Forelimb muscle (tissue), 1 donor: ENCODE measurements at places on chromosomes 2 and 18.

DNA sequence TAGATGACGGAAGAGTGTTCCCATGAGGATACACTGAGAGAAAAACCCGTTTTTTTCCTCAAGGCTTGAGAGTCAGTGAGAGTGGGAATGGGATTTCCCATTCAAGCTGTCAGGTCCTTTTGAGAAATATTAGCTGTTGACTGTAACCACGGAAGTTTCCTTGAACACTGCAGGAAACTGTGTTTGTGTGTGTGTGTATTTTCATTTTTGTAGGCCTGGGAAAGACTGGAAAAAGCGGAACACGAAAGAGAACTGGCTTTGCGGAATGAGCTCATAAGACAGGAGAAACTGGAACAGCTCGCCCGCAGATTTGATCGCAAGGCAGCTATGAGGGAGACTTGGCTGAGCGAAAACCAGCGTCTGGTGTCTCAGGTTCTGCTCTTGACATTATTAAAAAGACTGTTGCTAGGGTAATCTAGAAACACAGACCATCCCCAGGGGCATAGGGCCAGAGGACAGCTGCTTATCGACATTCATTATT lies 98.8 kb upstream of the EML6 start:
- DNase-seq, result peak; percentile 67

DNA sequence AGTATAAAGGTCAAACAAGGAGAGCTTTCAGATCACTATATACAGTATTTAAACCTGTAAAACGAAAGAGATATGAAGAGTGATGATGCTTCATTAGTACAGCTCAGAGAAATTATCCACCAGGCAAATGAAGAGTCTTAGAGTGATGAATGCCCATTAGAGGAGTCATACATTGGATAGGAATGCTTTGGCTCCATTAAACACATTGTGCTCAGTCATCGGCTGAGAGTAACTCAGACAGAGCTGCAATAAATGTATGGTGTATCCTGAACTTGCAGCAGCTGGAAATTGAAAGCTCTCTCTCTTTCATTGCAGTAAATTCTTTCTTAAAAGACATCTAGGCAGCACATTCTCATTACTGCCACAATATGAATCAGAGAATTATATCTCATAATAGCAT lies 340.8 kb upstream of the SPHKAP start:
- no peak for DNase-seq

DNA sequence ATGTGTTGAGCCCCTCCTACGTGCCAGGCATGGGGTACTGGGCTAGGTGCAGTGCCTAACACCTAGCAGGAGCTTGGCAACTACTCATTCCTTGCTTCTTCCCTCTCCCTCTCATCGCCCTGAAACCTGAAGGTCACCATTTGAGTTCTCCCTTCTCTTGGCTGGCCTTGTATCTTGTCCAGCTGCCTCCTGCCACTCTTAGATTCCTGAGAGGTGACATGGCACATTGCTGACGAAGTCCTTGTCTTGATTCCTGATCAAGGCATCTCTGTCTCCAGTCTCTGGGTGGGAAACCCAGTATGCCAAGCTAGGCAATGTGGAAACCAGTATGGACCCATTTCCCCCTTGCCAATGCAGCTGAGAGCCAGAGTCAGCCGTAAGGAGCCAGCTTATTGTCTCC lies 9.0 kb upstream of the EFR3B start:
- no peak for DNase-seq

DNA sequence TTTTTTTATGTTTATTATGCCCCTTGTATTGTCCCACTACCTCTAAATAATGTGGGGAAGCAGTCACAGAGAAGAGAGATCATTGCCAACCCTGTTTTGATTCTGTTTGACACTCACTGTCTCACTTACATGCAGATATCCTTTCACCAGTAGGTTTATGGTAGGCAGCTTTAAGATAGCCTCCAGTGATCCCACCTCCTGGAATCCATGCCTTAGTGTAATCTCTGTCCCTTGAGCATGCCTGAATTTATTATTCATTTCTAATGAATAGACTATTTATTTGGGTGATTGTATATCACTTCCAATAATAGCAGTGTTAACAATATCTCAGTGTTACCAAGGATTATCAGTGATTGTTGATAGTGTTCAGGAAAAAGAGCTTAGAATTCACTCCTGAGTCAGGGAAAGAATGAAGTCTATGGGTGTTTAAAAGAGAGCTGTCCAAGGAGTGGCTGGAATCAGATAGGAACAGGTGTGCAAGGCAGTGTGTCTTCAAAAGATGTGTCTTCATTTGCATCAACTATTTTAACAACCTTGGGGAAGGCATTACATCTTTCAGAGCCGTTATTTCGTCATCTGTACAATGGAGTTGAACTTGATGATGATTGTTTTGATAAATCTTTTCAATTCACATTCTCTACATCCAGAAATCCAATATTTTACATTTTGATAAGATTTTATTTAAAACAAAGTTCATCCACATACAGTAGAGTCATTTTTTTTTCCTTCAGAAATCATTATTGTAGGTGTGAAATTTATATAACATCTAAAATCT lies 31.9 kb downstream of the PKP4 start:
- DNase-seq, result no peak

- DNase-seq, result no peak
Observed at GRCh38 chr2:69674316-69674670, 30.8 kb upstream of the AAK1 start.

DNA sequence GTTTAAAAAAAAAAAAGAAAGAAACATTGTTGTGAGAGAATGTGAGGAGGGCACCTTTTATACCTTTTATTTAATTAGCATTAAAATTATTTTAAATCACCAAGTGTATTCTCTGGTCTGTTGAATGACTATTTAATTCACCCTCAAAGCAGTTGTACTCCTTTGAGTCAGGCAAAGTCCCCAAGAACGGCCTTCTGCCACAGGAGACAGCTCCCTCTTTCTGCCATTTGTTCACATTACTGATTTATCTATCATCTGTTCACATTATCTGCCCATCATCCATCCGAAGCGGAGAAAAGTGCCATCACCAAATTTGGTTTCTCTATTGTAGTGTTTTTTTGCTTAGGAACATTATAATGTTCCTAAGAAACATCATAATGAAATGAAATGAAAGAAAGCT lies 240.7 kb upstream of the DPP10 start:
- DNase-seq, result no peak

GRCh38 chr18:67200665-67201064 lies 315.9 kb downstream of the DSEL start:
- DNase-seq, result no peak

DNA sequence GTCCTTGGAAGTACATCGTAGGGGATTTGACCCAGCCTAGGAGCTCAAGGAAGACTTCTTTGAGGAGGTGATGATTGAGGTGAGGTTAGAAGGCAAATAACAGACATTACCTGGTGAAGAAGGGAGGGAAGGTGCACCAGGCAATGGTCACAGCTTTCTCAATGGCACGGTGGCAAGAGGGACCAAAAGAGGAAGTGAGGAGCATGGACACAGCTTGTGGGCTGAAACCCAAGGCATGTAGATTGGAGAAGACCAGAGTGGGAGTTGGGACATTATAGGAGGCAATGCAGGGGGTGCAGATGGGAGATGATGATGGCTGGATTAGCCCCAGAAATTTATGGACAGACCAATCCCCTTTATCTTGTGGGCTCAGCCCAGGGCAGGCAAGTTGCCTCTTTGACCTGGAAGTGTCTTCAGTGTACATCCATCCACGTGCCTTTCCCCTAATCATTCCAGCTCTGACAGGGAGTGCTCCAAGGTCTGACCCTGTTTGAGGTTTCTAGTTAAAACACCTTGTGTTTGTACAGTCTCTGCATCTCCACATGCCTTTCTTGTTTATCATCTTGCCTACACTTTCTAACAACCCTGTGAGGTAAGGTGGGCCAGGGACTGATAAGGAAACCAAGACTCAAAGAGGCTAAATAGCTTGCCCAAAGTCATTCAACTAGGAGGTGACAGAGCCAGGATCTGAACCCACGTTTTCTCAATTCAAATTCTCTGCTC lies 59.1 kb downstream of the NRP2 start:
- DNase-seq, result no peak

GRCh38 chr2:213766465-213766901 lies 482.2 kb downstream of the SPAG16 start:
- no peak for DNase-seq

- no peak for DNase-seq
Observed at GRCh38 chr18:28635530-28635929, 458.6 kb upstream of the CDH2 start.

DNA sequence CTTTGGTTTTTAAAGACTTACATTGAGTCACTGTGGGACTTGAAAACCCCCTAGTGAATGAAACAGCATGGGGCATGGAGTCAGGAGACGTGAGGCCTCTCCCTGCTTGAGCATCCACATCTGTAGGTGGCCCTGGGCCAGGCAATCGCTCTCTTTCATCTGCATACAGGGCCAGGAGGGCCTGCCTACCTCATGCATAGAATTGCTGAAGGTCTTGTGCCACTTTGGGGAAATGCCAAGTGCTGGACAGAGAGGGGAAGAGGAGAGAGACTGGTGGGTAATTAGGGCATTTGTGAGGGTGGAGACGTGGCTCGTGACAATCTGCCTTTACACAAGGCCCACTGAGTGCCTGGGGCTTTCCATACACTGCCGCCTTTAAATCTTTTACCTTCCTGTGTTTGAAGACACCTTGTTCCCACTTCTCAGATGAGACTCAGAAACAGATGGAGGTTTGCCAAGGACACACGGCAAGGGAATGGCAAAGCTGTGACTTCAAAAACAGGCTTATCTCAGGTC lies 322.2 kb upstream of the HS6ST1 start:
- no peak for DNase-seq
